ENCODE measurements at places on chromosomes 5 and 9.

DNA sequence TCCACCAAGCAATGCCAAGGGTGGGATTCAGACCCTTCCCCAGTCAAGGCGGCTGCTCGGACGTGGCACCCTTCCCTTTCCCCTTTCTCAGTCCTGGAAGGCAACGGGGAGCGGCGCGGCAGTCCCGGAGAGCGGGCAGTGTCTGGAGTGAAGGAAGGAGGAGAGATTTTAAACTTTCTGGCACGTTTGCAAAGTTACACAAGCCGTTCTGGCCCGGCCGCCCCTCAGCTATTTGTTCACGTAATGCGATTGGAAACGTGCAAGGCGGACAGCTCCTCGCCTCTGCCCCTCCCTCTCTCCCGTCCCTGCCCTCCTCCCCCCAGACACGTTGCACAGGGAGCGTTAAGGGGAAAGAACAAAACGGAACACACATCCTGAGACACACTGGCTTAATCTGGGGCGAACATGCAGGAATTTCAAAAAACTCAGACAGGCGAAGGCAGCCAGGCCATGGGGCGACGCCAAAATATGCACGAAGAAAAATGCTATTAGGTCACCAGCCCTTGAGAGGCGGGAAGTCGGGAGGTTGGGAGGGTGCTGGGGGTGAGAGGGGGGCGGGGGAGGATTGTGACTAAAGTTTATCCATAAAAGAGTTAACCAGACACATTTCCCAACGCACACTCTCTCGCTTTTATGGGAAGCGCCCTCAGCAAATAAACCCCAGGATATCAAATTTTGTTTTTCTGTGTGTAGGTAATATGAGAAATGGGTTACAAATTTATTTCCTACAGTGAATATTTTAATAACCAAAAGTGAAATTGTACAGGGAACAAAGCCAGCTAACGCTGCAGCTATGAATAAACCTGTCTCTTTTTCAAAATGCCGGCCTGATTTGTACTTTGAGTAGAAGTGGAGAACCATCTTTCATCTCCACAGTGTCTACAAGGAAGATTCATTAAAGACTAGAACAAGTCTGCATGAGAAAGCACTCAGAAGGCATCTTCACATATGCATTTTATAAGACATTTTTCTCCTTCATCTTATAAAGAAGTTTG, at the start of gene LOX:
LOX (minus strand) TSS at position 144 of the 995 bp plus-strand sequence. CDS start 274 bp downstream, outside the sequence.
- peak within 1 kb of the TSS; percentile 66 for H3K27ac ChIP-seq
- H3K4me1 ChIP-seq: peaks cover 25% of the 10 kb centered on the region
- H3K36me3 ChIP-seq: no peaks in the 10 kb centered on the region

DNA sequence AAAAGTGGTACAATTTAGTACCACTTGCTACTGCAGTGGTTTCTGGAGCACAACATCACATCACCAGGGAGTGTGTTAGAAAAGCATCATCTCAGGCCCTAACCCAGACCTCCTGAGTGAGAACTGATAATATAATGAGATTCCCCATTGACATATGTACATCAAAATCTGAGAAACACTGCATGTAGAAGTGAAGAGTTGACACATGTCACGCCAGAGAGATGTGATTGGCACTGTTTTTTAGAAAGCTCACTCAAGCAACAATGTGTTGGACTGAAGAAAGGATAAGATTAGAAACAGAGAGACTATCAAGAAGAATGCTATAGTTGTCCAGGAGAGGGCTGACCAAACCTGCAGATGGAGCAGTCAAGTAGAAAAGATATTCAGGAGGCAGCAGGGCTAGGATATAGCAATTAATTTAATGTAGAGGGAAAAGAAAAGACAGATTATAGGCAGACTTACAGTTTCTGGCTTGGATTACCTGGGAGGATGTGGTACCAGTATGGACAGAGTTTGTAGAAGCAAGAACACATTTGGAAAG, 324.4 kb upstream of the ADAMTSL1 start:
- H3K36me3 ChIP-seq: no peaks in the 10 kb centered on the region
- no peaks in the 10 kb centered on the region for H3K4me1 ChIP-seq
- no peak overlapping the region for H3K4me3 ChIP-seq

GRCh38 chr5:132484391-132484725, 6.2 kb downstream of the IRF1 start:
- no peak overlapping the region for H3K27ac ChIP-seq
- no peaks in the 10 kb centered on the region for H3K4me1 ChIP-seq
- no peaks in the 10 kb centered on the region for H3K27me3 ChIP-seq
- no peak overlapping the region for H3K4me3 ChIP-seq

GRCh38 chr9:101398930-101399642, 435 bp downstream of the ZNF189 start:
- H3K4me3 ChIP-seq: peak overlapping the region; percentile 57
- DNase-seq: peak; percentile 64
- H3K27me3 ChIP-seq: no peaks in the 10 kb centered on the region
- H3K36me3 ChIP-seq: peaks cover 35% of the 10 kb centered on the region

GRCh38 chr5:13354611-13355010, 589.9 kb downstream of the DNAH5 start:
- no peak for DNase-seq
- no peaks in the 10 kb centered on the region for H3K4me1 ChIP-seq
- no peaks in the 10 kb centered on the region for H3K36me3 ChIP-seq
- H3K4me3 ChIP-seq: no peak overlapping the region

- H3K27ac ChIP-seq: no peak overlapping the region
- H3K4me1 ChIP-seq: no peaks in the 10 kb centered on the region
- no peak overlapping the region for H3K4me3 ChIP-seq
- DNase-seq: no peak
- H3K27me3 ChIP-seq: no peaks in the 10 kb centered on the region
Measured at GRCh38 chr5:107513337-107514085, 157.2 kb downstream of the EFNA5 start.

- no peaks in the 10 kb centered on the region for H3K36me3 ChIP-seq
- H3K4me1 ChIP-seq: peaks cover 13% of the 10 kb centered on the region
- no peak overlapping the region for H3K27ac ChIP-seq
- DNase-seq: no peak
- H3K27me3 ChIP-seq: no peaks in the 10 kb centered on the region
Measured at GRCh38 chr5:126044111-126044668, 379.0 kb upstream of the GRAMD2B start.

DNA sequence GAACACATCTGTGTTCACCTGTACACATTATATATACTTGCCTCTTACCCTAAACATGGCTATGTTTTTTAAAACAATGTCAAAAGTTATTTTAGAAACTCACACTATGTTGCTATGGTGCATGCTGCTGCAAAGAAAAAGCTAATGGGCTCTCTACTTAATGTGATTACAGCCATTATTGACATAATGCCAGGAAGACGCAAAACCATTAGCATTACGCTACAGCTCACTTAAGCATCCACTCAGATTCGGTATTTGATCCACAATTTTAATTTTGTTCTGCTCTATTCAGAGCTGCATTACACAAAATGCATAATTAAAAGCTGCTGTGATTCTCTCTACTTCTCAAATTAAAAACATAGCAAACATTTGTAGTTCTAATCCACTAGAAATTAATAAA, 395.2 kb downstream of the BNC2 start:
- H3K4me1 ChIP-seq: no peaks in the 10 kb centered on the region
- no peak overlapping the region for H3K27ac ChIP-seq
- no peak for DNase-seq
- H3K36me3 ChIP-seq: no peaks in the 10 kb centered on the region
- no peaks in the 10 kb centered on the region for H3K27me3 ChIP-seq

DNA sequence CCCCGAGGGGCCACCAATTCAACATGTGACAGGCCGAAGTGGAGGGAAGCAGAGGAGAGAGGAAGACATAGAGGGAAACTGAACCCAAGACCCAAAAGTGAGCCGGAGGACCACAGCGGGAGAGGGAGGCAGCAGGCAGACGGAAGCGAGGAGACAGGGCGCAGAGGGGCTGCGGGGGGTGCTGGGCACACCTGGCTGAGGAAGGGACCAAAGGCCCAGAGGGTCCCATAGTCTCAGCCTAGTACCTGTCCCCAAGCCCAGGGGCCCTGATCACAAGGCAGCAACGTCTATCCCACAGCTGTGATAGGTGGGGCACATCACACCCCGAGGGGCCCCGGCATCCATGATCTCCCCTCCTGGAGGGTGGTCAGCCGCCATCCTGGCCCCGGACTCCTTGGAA, 7.1 kb upstream of the RALGDS start:
- H3K4me1 ChIP-seq: peaks cover 31% of the 10 kb centered on the region
- peak overlapping the region; percentile 70 for H3K27ac ChIP-seq
- DNase-seq: no peak

- no peak for DNase-seq
- no peak overlapping the region for H3K4me3 ChIP-seq
- no peaks in the 10 kb centered on the region for H3K36me3 ChIP-seq
Measured at GRCh38 chr9:138015021-138015829, 137.6 kb downstream of the CACNA1B start.

DNA sequence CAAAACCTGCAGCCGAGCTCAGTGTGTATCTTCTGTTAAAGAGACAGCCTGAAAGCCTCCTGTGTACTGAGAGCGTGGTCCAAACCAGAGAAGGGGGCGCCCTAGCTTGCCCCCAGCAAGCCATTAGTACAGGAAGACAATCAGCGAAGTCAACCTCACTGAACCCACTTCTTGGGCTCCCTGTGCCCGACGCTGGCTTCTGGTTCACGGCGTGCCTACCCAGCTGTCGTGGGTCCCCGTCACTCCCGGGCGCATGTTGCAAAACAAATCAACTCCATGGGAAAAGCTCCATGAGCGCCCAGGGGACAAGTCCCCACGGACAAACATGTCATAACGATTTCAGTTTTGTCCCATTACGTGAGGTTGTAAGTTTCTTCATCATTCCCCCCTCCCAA, 326.9 kb downstream of the SH3GL2 start:
- DNase-seq: no peak
- H3K4me3 ChIP-seq: peak overlapping the region; percentile 37
- peak overlapping the region; percentile 39 for H3K27ac ChIP-seq
- no peaks in the 10 kb centered on the region for H3K36me3 ChIP-seq

GRCh38 chr9:5013374-5013773, 28.3 kb downstream of the JAK2 start:
- H3K27me3 ChIP-seq: no peaks in the 10 kb centered on the region
- no peaks in the 10 kb centered on the region for H3K4me1 ChIP-seq
- no peak for DNase-seq
- H3K36me3 ChIP-seq: no peaks in the 10 kb centered on the region
- H3K27ac ChIP-seq: peak overlapping the region; percentile 64
- H3K4me3 ChIP-seq: no peak overlapping the region

- no peaks in the 10 kb centered on the region for H3K27me3 ChIP-seq
- no peak for DNase-seq
- no peaks in the 10 kb centered on the region for H3K36me3 ChIP-seq
- H3K27ac ChIP-seq: no peak overlapping the region
Measured at GRCh38 chr5:23089286-23089685, 236.1 kb upstream of the CDH12 start.

GRCh38 chr5:176578391-176578808, 29.3 kb downstream of the CDHR2 start:
- no peak overlapping the region for H3K4me3 ChIP-seq
- DNase-seq: no peak
- no peaks in the 10 kb centered on the region for H3K27me3 ChIP-seq
- H3K4me1 ChIP-seq: no peaks in the 10 kb centered on the region
- H3K27ac ChIP-seq: no peak overlapping the region

DNA sequence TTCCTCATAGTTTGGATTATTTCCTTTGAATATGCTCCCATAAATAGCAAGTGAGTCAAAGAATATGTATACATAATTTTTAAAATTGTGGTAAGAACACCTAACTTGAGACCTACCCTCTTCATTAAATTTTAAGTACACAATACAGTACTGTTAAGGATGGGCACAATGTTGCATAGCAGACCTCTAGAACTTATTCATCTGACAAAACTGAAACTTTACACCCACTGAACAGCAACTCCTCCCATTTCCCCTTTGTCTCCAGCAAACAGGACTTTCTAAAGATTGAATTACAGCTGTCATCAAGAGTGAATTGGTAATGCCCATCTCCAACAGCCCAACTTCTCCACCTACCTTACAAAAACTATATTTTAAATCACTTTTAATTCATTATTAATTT, 388.9 kb downstream of the HTR1A start:
- no peaks in the 10 kb centered on the region for H3K36me3 ChIP-seq
- no peak for DNase-seq
- H3K4me3 ChIP-seq: no peak overlapping the region

DNA sequence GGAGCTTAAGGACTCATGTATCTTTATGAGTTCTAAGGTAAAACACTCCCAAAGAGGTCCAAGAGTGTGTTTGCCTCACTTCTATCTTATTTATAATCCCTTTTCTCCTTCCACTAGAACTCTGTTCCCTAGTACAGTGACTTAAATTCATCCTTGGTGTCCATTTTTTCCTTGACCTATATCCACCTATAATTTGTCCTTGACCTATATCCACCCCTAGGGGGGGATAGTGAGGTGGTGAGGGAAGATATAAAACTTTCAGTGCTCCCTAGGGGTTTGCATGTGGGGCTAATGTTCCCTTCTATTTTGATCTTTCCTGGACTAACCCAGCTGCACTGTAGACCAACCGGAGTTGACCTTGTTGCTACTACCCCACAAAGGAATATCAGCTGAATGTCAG, 83.5 kb upstream of the GNAQ start:
- H3K4me1 ChIP-seq: no peaks in the 10 kb centered on the region
- H3K4me3 ChIP-seq: no peak overlapping the region

DNA sequence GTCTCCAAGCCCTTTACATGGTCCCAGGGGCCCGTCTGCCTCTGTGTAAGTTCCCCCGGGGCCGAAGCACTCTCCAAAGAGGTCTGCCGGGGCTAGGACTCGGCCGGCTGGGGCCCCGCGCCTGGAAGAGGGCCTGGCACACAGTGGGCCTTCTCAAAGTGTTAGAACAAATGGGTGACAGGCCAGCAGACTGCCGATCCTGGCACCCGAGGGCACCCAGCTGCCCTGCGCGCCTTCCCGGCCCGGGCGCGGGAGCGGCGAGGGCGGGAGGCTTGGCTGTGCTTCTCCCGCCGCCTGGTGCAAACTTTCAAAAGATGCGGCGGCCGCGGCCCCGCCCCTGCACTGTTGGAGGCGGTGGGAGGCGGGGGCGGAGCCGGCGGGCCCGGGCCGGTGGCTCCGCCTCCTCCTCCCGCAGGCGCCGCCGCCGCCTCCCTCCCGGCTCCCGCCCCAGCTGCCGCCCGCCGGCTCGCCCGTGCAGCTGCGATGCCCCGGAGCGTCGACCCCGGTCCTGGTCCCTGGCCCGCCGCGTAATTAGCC, at the start of gene NEURL1B:
NEURL1B (plus strand) TSS at position 442 of the 537 bp plus-strand sequence. CDS start 144 bp downstream, outside the sequence.
- H3K27ac ChIP-seq: peak within 1 kb of the TSS; percentile 94
- peak within 1 kb of the TSS; percentile 79 for H3K4me3 ChIP-seq
- H3K36me3 ChIP-seq: no peaks in the 10 kb centered on the region
- no peaks in the 10 kb centered on the region for H3K27me3 ChIP-seq
- H3K4me1 ChIP-seq: no peaks in the 10 kb centered on the region

GRCh38 chr9:97188545-97188944, 118.9 kb upstream of the CCDC180 start:
- no peaks in the 10 kb centered on the region for H3K27me3 ChIP-seq
- no peak for DNase-seq
- peaks cover 5% of the 10 kb centered on the region for H3K4me1 ChIP-seq
- H3K36me3 ChIP-seq: no peaks in the 10 kb centered on the region
- no peak overlapping the region for H3K27ac ChIP-seq
- H3K4me3 ChIP-seq: no peak overlapping the region

GRCh38 chr5:142697356-142698255, 11.7 kb upstream of the FGF1 start:
- no peaks in the 10 kb centered on the region for H3K36me3 ChIP-seq
- no peaks in the 10 kb centered on the region for H3K27me3 ChIP-seq
